AG09309 (cell line): ENCODE measurements at places on chromosomes 16 and 17.
A peak's percentile ranks its signal among the peaks of the same experiment; 100 is the strongest.

GRCh38 chr17:10183931-10184930, 14.2 kb downstream of the GAS7 start:
- DNase-seq = no peak

- DNase-seq = peak; percentile 31
These were observed 51.8 kb downstream of the SMPD3 start for GRCh38 chr16:68396481-68396880.

DNA sequence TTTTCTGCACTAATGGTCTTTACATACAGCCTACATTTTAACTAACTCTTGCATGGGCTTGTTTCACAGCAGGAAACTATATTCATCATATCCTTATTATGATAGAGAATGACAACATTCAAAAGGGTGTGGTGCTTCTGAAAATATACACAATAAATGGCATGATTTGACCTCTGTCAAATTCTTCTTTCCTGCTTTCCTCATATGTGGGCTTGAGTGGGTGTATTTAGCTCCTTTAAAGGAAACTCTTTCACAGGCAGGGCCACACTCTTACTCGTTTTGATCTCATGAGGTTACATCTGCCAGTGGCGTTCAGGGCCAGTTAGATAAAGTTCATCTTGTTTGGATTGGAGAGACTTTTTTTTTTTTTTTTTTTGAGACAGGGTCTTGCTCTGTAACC, 6.1 kb downstream of the SLC35G3 start:
- DNase-seq = no peak

- no peak for DNase-seq
These were observed 387.3 kb downstream of the MAF start for GRCh38 chr16:79213214-79213613.

GRCh38 chr16:86018487-86018886, 119.5 kb downstream of the IRF8 start:
- DNase-seq = no peak

DNA sequence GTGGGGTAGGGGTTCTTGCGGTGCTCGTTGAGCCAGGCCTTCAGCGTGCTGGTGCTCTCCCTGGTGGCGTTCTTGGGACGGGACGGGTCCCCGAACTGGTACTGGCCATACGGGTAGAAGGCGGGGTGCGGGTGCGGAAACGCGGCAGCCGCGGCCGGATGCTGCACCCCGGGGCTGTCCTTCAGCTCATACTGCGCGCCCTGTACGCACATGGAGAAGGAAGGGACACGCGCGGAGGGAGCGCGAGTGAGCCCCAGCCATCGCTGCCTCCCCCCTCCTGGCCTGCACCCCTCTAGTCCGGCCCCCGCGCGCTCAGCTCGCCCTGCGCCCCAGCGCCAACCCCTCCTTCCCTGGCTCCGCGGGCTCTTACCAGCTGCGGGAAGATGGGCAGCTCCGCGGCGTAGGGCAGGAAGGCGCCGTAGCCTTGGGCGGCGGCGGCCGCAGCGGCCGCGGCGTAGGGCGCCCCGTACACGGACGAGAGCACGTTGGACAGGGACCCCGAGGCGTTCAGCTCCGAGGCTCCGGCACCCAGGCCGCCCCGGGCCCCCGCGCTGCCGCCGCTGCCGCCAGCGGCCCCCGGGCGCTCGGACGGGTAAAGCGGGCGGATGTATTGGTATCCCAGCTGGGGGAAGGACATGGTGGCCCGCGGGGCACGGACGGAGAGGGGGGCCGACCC, 1.0 kb downstream of the IRX3 start:
- no peak for DNase-seq
